ENCODE measurements at places on chromosomes 2 and 18. TPM values are rescaled to one million over a fixed set of nuclear protein-coding genes. Genes with fewer than 3 reads are reported as not detected.

The PSTPIP2 gene
- total RNA-seq = 8.2 TPM

The TFPI gene
- total RNA-seq = 111 TPM

The CTLA4 gene
- total RNA-seq = not detected

The PTPRN gene
- 3.5 TPM for total RNA-seq

The MBD1 gene
- total RNA-seq = 53.3 TPM

The WDR12 gene
- total RNA-seq = 31.1 TPM

The TMEM178A gene
- 0.26 TPM for total RNA-seq

The ZAP70 gene
- not detected for total RNA-seq

The C2orf72 gene
- total RNA-seq = 0.33 TPM

The ALPI gene
- total RNA-seq = not detected

The TNFAIP6 gene
- 53.8 TPM for total RNA-seq

The EN1 gene
- under 0.01 TPM for total RNA-seq

The CD8B2 gene
- not detected for total RNA-seq

The TLX2 gene
- total RNA-seq = not detected

The IL36G gene
- not detected for total RNA-seq

The ASTL gene
- total RNA-seq = not detected

The CHRND gene
- not detected for total RNA-seq

The RAB6C gene
- total RNA-seq = not detected

The NT5C1B gene
- total RNA-seq = not detected

The TM4SF20 gene
- not detected for total RNA-seq
